ENCODE measurements at places on chromosomes 1 and 21.

DNA sequence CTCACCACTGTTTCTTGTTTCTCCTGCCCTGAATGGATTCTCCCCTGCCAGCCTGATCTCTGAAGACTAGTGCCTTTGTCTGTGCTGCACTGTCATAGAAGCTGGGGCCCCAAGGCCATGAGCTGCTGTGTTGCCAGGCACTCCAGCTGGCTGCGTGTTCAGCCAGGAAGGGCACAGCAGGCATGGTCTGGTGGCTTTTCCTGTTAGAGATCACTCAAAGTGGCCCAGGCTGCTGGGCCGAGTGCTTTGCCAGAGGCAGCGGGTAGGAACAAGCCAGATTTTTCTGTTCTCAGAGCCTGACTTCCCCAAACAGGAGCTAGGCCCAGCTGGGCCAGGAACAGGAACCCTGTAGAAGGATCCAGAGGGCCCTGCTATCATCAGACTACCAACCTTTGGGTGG lies 5.2 kb downstream of the ADPRS start:
- no peak for DNase-seq

- DNase-seq, result no peak
These were observed 37.7 kb downstream of the SH3GLB1 start for GRCh38 chr1:86741947-86742572.

- no peak for DNase-seq
These were observed 81.1 kb downstream of the NTPCR start for GRCh38 chr1:233031521-233031920.

DNA sequence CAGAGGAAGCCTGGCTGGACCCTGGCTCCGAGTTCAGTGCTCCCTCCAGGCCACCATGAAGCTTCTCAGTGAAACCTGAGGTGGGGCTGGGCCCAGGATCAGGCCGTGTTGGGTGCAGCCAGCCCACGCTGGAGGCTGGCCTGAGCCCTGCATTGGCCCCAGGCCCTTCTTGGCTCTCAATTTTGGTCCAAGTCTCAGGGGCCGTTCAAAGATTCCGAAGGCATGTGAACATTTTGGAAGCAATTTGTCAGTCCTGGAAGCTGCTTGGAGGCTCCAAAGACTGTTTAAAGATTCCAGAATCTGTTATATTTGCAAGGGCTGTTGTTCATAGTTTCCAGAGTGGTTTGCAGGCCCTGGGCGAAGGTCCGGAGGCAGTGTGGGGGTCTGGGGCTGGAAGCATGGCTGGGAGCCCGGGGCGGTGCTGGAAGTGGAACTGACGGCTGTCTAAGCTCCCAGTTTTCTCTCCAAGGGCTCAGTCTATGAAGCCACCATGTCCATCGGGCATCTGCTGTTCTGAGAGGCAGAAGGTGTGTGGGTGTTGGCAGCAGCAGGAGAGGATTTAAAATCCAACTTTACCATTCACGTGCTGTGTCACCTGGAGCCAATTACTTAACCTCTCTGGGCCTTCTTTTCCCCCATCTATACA lies 104.9 kb downstream of the EPHB2 start:
- no peak for DNase-seq

GRCh38 chr1:210299501-210299900 lies 29.2 kb upstream of the HHAT start:
- DNase-seq, result no peak

DNA sequence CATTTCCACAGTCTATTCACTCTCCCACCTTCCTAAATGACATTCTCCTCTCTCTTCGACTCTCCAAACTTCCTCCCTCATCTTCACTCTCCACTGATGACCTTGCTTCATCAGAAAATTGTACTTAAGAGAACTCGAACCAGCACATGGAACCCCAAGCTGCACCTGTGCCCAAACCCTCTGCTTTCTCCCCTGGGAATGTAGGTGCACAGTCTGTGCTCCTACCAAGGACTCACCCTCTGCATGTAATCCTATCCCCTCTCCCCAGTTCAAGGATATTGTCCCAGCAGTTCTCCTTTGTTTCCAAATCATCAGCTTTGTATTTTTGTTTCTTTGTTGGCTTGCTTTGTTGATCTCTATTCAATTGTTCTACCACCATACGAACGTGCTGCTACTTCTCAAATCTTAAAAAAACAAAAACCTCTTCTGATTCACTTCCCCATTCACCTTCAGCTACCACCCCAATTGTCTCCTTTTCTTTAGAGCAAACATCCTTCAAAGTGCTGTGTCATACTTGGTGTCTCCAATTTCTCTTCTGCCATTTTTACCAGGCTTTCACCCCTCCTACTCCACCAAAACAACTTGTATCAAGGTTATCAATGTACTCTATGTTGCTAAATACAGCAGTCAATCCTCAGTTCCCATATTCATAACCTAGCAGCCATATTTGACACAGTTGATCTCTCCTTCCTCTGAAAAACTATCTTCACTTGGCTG lies 26.8 kb downstream of the RAB3B start:
- DNase-seq, result no peak

DNA sequence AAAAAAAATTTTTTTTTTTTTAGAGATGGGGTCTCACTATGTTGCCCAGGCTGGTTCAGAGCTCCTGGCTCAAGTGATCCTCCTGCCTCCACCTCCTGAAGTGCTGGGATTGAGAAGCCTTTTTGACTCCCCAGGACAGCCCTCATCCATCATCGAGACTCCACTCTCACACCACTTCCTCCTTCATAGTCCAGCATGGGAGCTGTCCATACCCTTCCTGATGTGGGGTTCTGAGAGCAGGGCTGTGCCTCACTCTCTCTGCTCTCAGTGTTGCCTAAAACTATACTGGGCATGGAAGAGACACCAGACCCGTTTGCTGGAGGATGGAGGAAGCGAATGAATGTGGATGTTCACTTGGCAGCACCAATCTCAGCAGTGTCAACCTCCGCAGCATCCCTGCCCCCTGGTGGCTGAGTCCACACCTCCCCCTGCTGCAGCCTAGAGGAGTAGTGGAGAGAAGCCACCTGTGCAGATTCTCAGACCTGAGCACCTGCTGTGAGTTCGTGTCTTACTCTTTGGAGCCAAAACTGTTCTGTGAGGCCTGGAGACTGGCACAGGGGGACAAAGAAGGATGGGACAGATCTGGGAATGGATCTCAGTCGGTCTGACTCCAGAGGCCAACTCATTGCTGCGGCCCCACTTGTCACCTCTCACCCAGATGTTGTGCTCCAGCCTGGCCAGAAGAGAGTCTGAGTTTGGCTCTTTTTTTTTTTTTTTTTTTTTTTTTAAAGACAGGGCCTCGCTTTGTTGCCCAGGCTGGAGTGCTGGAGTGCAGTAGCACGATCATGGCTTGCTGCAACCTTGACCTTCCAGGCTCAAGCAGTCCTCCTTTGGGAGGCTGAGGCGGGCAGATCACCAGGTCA lies 17.7 kb downstream of the TINAGL1 start:
- DNase-seq, result peak; percentile 13

- no peak for DNase-seq
These were observed 11.8 kb upstream of the OTUD7B start for GRCh38 chr1:150022357-150022756.

GRCh38 chr1:190116921-190117320 lies 360.7 kb downstream of the BRINP3 start:
- no peak for DNase-seq

GRCh38 chr1:225851805-225852204 lies 30.4 kb downstream of the TMEM63A start:
- no peak for DNase-seq

- no peak for DNase-seq
These were observed 38.5 kb upstream of the PGBD5 start for GRCh38 chr1:230464671-230465070.

DNA sequence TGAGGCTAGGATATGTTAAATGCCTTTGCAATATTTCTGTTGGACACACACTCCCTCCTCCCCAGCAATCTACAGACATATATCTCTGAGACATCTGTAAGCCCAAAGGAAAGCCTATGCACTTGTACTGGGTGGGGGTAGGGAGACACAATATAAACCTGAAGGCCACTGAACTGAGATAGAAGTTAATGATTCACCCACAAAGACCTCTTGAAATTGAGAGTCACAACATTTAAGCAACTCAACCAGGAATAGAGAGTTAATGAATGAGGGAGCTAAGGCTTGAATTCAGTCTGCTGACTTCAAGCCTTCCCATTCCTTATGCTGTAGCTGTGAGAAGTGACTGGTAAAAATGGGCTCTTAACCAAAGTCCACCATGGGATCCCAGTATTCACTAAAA lies 5.0 kb downstream of the OR10J1 start:
- DNase-seq, result no peak

GRCh38 chr1:220925707-220926106 lies 46.5 kb downstream of the HLX start:
- no peak for DNase-seq

GRCh38 chr1:213997038-213997771 lies 9.4 kb downstream of the PROX1 start:
- no peak for DNase-seq

GRCh38 chr1:36307601-36308330 lies 1.6 kb downstream of the SH3D21 start:
- no peak for DNase-seq

DNA sequence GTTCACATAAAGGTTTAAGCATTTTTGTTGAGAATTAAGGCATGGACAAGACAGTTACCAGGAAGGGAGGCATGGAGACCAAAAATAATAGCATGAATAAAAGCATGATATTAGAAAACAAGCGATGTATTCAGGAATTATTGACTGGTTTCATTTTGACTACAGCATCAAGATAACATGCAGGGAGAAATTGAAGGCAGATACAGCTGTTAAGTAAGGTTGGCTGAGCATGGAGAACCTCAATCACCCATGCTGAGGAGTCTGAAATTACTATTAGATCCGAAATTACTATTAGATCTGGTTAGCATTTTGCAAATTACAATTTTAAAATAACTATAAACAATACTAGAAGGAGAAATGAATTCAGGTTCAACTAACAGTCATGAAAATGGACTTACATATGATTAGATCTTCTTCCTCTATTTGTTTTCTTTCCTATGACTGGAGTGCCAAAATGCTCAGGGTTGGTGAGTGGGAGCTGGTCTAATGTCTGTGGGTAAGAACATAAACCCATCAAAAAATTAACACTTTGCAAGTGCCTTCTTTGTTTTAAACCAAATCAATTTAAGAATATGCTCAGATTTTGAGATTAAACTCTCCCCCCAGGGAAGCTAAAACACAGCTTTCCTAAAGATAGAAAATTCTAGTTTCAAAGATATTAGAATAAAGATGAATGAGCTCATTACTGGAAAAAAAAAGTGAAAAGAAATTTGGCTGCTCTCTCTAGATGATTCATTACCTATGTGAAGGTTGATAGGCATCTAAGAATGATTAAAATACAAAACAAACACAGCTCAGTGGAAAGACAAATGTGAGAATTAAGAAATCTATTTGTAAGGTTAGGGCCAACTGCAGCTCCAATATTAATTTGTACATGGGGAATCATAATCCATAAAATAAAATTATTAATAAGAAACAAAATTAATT lies 81.7 kb downstream of the ARID4B start:
- no peak for DNase-seq

DNA sequence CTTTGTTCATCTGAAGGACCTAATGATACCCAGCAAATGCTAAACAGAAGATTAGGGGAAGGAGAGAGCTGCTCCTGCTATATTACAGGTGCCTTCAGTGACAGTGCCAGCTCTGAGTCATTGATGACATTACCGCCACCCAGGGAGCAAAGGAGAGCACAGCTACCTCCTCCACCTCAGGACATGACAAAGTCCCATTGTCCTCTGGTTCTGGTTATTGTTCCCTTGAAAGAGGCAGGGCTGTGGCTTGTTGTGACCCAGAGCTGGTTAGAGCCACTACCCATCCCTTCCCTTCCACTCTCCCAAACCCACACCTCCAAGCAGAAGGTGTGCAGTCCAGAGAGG lies 363.5 kb upstream of the DUSP10 start:
- DNase-seq, result no peak

DNA sequence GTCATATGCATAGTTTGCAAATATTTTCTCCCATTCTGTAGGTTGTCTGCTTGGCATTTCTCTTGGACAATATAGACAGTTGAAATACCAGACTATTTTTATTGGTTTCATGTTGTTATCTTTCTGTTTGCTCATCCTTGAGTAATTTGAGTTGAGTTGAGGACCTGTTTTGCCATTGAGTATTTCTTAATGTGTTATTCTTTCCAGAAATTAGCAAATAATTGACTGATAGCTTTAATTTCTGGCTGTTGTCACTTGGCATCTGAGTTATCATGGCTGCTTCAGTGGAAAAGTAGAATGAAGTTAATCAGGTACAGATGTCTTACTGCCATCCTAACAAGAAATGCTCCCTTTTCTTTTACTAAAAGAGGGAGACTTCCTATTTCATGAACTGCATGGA lies 264.8 kb upstream of the DUSP10 start:
- no peak for DNase-seq

- no peak for DNase-seq
These were observed 60.6 kb upstream of the LAMC2 start for GRCh38 chr1:183125279-183125999.

GRCh38 chr1:202245391-202245790 lies 51.8 kb downstream of the LGR6 start:
- no peak for DNase-seq

GRCh38 chr1:11804666-11805421 lies 920 bp downstream of the MTHFR start:
- DNase-seq, result peak; percentile 37

DNA sequence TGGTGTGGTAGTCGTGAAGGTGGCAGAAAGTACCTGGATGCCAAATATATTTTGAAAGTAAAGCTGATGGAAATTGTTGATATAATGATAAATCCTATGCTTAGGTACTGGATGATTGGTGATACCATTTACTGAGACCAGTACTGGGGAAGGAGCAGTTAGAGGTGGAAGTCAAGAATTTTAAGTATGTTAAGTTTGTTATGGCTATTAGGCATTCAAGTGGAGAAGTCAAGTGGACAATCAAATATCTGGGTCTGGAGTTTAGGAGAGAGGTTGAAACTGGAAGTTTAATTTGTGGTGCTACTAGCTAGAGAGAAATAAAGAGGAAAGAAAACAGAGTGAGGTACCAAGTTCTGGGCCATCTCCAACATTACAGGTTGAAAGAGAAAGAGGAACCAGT lies 89.1 kb downstream of the ATF6 start:
- DNase-seq, result no peak

DNA sequence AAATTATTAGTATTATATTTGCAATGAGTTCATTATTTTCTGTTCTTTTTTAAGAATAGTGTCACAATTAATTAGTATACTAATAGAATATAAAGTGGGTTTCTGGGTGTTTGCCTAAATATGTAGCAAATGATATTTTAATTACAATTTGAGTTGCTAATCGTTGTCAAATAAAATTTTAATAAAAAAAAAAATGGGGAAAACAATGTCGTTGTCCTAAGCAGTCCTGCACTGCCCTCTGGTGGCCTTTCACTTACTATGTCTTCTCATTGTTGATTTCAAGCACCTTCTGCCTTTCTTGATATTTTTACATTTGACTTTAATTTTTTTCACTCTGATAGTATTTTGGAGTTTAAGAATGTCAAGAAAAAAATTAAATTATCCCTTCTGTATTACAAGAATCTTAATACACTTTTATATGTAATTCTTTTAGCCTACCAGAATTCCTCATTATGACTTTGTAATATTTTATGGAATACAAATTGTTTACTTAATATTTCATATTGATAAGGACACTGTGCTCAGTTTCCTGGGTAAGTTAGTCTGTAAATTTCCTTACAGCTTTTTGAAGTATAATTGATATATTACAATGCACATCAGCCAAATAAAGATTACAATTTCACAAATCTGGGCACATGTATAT lies 104.5 kb upstream of the FMN2 start:
- no peak for DNase-seq
